ENCODE measurements at places on chromosomes 12 and 14.

DNA sequence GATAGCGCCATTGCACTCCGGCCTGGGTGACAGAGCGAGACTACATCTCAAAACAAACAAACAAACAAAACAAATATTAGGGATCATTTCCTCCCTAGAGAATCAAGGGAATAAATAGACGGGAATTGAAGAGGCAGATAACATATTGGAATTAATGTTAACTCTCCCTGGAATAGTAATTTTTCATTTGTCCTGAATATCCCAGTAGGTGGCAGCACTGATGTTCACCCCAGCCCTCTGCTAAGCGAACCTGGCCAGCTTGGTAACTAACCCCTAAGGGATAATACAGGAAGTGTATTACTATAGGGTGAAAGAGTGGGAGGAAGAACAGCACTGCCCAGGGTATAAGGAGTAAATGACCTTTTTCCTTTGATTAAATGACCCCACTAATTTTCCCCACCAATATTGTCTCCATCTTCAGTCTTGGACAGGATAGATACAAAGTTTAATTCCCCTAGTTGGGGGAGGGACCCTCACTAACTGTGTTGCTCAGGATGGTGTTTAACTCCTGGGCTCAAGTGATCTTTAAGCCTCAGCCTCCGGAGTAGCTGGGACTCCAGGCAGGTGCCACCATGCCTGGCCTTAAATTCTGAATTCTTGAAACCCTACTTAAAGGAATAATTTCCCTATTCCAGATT is 40.5 kb downstream of the SLC2A14 start:
- peak; percentile 41 for DNase-seq

- DNase-seq, result no peak
Measured at GRCh38 chr12:14576896-14577295, 9.2 kb upstream of the PLBD1 start.

- DNase-seq, result no peak
Measured at GRCh38 chr12:68267892-68268396, 14.5 kb upstream of the IL22 start.

GRCh38 chr12:96155781-96156180 is 38.4 kb upstream of the ELK3 start:
- no peak for DNase-seq

DNA sequence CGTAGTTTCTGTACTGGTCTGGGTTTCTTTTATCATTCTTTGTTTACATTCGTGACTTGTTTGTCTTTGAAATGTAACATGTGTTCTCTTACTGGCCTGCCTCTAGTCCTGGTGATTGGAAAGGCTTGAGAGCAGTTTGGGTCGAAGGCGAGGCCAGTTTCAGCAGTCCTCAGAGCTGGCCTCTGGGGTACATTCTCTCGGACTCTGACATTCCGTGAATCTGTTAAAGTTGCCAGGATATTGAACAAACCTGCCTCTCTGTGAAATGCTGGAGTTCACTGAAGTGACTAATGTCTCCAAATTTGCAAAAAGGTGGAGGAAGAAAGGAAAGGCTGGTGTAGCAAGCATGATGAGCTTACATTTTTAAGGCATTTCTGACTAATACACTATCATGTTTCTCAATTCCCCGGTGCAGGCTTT is 1.5 kb downstream of the PLEKHA5 start:
- peak; percentile 58 for DNase-seq

- DNase-seq, result no peak
Measured at GRCh38 chr14:99726538-99727095, 42.5 kb downstream of the CYP46A1 start.

DNA sequence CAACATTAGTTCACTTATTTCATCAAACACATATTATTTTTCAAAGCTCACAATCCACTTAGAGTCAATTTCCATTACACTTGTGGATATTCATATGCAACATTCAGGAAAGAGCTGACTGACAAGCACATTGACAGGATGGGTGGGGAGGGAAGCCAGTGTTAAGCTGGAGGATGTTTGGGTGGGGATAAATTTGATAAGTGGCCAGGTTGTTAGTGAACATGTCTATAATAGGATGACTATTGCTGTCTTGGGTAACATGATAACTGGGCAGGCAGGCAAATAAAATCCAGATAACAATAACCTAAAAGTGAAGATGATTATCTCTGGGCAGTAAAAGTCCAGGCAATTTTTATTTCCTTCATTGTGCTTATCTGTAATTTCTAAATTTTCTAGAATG is 73.8 kb upstream of the OSBPL8 start:
- no peak for DNase-seq

- no peak for DNase-seq
Measured at GRCh38 chr12:41476499-41477439, 288.6 kb downstream of the PDZRN4 start.

GRCh38 chr12:42568952-42569915 is 20.3 kb downstream of the PRICKLE1 start:
- peak; percentile 63 for DNase-seq

DNA sequence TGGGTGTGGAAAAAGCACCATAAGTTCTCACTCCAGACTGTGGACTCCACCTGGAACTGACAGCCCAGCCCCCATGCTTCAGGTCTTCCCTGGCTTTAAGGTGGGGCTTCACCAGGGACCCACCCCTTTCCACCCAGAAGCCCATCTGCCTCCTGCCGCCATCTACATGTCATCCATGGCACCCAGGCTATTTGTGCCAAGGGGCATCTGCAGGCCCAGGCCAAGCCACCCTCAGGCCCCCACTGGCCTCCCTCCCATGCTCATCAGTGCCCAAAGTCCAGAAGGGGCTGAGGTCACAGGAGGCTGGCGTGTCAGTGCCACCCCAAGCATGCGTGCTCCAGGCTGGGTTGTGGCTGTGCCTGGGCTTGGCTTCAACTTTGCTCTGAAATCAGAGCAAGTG is 212.2 kb upstream of the DIO3 start:
- no peak for DNase-seq

- no peak for DNase-seq
Measured at GRCh38 chr14:104229534-104230055, 91.2 kb downstream of the KIF26A start.

GRCh38 chr14:21069388-21070082 is 569 bp upstream of the ARHGEF40 start:
- peak; percentile 53 for DNase-seq

DNA sequence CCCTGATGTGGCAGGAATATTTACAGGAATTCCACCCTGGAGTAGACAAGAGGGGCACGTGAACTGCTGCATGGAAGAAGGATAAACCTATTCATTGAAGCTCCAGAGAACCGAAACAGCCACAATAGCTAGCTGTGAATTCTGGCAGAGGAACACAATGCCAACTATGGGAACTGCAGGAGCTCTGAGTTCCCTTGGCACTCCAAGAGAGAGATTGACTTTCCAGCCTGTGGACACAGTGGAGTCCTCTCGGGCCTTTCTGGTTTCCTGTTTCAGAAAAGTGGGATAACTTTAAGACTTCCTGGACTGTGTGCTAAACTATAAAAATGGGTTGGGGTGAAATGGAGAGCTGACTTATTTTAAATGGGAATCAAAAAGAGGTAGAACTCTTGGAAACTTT is 11.9 kb downstream of the CACNA2D4 start:
- DNase-seq, result no peak

- DNase-seq, result no peak
Measured at GRCh38 chr12:109014984-109015765, 5.7 kb downstream of the SVOP start.

GRCh38 chr12:103373088-103373523 is 122.7 kb downstream of the C12orf42 start:
- DNase-seq, result no peak

- DNase-seq, result peak; percentile 85
Measured at GRCh38 chr14:55893705-55894104, 224.5 kb upstream of the PELI2 start.

GRCh38 chr14:70576891-70577290 is 23.6 kb downstream of the MED6 start:
- DNase-seq, result no peak

- DNase-seq, result no peak
Measured at GRCh38 chr12:124484526-124484953, 82.9 kb downstream of the NCOR2 start.

DNA sequence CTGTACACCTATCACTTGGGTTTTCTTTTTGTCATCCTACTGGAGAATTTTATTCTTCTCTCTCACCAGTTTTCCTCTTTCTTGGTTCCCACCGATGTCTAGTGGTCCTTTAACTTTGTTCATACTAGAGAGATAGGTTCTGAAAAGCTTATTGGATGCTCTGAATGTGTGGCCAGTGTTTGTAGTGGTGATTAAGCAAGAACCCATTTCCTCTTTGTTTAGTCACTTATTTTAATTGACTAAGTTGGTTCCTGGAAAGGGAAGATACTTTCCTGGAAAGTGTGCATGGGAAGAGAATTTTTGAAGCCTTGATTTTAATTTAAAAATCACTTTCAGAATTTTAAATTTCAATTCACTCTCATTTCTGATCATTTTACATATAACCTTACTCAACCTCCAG is 127.2 kb downstream of the OTOGL start:
- no peak for DNase-seq

- no peak for DNase-seq
Measured at GRCh38 chr12:108822497-108823205, 34.7 kb downstream of the SSH1 start.

DNA sequence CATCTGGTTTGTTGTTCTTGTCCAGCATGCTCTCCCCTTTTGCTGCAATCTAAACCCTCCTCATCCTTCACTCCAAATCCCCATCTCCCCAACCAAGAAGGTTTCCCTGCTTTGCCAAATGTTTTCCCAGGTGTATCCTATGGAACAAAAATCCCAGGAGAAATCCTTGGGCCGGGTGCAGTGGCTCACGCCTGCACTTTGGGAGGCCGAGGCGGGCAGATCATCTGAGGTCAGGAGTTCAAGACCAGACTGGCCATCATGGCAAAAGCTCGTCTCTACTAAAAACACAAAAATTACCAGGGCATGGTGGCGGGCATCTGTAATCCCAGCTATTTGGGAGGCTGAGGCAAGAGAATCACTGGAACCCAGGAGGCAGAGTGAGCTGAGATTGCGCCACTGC is 5.0 kb downstream of the KSR2 start:
- no peak for DNase-seq

GRCh38 chr14:55107766-55108554 is 21.1 kb upstream of the LGALS3 start:
- DNase-seq, result peak; percentile 81

GRCh38 chr12:20339060-20339459 is 29.3 kb upstream of the PDE3A start:
- DNase-seq, result no peak

DNA sequence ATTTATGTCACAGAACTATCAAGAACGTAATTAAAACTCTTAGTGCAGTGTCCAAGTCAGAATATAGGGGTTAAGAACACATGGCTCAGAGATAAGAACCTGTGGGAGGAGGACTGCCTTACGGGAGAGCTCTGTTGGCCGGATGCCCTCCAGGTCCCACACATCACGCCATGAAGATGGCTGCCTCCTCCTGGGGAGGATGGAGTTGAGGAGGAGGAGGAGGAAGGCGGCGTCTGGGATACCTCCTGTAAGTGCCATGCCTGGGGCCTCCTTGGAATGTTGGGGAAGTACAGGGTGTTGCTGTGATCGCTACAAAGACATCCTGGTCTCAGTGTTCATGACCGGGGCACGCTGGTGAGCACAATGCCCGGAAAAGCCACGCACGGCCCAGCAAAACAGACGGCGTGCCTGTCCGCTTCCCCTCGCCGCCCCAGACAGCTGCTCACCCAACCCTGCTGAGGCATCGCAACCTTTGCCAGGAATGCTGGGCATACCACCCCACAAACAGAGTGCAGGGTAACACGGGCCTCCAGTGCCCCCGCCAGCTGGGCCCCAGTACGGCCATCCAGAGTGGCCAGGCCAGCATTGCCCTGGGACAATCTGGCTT is 28.7 kb upstream of the CD9 start:
- no peak for DNase-seq

- no peak for DNase-seq
Measured at GRCh38 chr12:93571365-93571924, 1.0 kb upstream of the SOCS2 start.

GRCh38 chr14:94710731-94711130 is 59.2 kb downstream of the GSC start:
- no peak for DNase-seq

DNA sequence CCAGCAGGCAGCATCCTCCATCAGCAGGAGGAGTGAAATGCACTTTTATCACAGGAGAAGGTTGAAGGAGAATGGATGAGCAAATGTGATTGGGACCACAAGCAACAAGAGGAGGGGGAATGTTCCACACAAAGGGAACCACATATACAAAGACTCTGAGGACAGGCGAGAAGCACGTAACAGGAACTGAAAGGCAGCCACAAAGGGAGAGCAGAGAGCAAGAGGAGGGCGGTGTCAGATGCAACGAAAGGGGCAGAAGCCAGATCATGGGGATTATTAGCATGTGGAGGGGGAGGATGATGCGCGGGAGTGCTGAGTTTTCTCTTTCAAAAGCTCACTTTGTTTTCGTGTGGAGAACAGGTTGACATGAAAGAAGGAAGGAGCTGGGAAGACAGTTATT is 241.1 kb downstream of the SPTSSA start:
- no peak for DNase-seq

DNA sequence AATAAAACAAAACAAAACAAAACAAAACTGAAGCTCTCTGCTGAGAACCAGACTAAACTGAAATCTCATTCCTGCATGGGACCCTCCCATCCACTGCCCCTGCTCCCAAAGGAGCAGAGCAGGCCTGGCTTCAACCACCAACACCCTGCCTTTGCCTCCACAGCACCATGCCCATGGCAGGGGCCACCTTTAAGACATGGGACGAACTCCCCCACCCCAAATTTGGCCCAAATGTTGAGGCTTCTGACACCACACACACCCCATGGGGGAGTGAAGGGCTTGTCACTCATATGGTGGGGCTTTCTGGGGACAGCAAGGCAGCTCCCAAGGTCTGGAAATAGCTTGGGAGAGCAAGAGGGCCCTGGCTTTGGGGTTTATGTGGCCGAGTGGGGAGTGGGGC is 177.2 kb downstream of the KIF26A start:
- DNase-seq, result no peak
